ENCODE measurements at places on chromosomes 2 and 18.

DNA sequence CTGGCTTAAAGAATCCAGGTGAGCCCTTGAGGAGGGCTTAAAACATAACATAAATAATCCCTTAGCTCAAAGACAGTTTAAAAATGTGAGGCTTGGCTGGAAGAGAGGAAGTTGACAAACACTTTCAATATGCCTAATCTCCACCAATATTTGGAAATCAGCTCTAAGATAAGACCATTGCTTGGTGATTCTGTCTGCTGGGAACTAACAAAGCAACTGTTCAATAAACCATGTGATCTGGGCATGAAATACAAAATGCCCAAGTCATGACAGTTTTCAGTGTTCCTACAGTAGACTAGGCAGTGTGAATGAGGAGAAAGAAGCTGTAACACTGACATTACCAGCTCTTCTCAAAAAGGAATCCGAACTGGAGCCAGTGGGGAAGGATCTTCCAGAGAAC, 10.7 kb downstream of the MFF start:
- no peak for DNase-seq

DNA sequence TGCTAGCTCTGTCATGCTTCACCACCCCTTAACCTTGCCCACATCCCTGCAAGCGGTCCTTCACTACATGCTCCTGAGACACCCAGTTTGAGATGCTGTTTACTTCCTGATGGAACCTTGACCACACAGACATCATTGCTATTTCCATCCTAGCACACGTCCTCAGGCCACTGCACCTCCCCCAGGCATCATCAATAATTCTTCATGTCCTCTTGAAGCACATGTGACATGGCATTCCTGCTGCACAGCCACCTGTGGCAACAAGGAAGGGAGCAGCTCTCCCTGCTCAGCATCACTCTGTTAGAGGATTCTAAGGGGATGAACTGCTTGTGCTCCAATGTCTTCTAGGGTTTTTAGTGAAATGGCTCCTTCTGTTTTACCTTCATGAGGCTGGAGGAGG, 26.1 kb upstream of the ST3GAL5 start:
- no peak for DNase-seq

DNA sequence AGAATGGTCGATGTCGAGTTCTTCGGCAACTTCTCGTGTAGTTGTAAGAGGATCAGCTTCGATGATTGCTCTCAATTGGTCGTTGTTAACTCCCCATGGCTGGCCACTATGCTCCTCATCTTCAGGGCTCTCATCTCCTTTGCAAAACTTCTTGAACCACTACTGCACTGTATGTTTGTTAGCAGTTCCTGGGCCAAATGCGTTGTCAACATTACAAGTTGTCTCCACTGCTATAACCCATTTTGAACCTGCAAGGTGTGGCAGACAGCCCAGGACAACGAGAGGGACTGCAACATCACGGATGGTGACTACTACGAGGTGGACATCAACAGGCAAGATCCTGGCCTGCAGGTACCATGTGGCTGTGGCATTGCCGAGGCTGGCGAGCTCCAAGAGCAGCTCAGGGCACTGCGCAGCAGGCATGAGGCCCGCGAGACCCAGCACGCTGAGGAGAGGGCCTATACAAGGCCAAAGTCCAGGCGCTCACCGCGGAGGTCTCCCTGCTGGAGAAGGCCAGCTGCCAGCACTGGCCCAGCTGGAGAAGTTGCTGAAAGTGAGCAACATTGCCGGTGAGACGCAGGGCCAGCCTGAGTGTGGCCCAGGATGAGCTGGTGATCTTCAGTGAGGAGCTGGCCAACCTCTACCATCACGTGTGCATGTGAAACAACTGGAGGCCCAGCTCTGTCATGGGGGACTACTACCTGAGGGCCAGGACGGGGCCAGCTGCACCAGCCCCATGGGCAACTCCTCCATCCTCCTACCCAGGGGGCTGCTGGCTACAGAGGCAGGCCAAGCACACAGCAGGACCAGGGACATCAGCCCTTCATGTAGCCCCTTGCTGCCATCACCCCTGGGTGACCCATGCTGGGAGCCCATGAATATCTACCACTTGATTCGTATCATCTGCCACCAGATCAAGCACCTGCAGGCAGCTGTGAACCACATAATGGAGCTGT, 20.2 kb downstream of the CLK1 start:
- DNase-seq: no peak

GRCh38 chr2:221334481-221335218, 237.5 kb downstream of the EPHA4 start:
- no peak for DNase-seq

GRCh38 chr2:147806846-147807245, 38.0 kb upstream of the ACVR2A start:
- no peak for DNase-seq

DNA sequence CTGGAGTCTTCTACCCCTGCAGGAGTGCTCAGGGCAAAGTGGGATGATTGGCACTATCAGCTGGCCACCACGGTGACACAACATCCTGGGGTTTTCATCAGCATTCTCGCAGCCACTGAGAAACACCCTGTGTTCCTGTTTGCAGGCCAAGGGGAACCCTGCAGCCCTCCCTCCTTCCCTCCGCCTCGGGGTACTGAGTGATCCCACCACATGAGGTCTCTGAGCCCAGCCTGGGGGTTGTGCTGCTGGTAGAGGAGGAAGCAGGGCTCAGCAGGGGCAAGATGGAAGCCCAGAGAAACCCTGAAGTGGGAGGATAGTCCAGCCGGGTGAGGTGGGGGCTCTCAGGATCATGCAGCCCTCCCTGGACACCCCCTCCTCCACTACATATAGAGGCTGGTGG, at the start of gene OXER1:
Gene OXER1 (minus strand): TSS at position 40 of the 400 bp plus-strand sequence. CDS start 73 bp downstream, outside the sequence.
- no peak for DNase-seq

DNA sequence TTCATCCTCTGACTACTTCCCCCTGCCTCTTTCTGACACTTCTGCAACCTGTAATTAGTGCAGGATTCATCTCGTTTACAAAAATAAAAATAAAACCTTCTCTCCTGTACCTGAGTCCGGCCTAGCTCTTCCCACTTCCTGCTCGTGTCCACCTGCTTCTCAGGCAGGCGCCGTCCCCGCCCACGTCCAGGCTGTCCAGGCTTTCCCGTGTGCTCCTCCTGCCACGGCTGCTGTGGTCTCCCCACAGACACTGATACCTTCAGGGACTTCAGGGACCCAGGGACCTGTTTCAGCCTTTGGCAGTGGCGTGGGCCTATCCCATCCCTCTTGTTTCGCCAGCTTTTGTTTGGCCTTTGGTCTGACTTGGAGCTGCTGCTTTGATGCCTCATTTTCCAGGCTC, 272.5 kb downstream of the PHLPP1 start:
- DNase-seq: no peak

- no peak for DNase-seq
These were observed 191.2 kb downstream of the IRS1 start for GRCh38 chr2:226608451-226608850.

- no peak for DNase-seq
These were observed 103.5 kb downstream of the CPO start for GRCh38 chr2:207042841-207043240.

DNA sequence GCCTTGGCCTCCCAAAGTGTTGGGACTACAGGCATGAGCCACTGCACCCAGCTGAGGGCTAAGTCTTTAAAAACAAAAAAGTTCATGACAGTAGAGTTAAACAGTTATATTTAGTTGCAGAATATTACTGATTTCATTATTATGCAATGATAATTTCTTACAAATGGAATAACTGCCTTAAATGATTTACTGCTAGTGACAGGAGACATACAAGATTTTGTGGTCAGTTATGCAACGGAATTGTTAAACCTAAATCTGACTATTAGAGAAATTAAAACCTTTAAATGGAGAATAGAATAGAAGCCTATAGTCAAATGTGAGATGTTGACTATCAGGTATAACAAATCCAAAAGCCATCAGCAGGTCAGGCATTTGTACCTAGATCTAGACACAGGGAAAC, 10.3 kb upstream of the DNAJC10 start:
- DNase-seq: no peak

DNA sequence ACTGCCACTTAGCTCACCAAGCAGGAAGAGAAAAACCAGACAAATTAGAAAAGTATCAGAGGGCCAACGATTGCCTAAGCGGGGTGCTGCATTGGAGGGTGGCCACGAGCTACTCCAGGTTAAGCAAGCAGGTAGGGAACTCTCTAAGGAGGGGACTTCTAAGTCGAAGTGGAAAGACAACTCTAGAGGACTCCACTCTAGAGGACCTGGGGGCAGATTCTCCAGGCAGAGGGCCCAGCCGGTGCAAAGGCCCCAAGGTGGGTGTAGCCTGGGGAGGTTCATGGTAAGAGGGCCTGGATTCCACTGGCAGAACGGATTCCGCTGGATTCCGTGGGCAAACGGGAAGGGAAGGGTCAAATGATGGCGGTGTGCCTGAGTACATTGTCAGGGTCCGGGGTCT, 12.7 kb downstream of the FBLN7 start:
- no peak for DNase-seq

- no peak for DNase-seq
These were observed 80.5 kb upstream of the OTOF start for GRCh38 chr2:26558271-26559043.

- peak; percentile 8 for DNase-seq
These were observed 52.8 kb upstream of the PMAIP1 start for GRCh38 chr18:59846814-59847490.

GRCh38 chr2:129347486-129348217, 631.8 kb upstream of the RAB6C start:
- no peak for DNase-seq

DNA sequence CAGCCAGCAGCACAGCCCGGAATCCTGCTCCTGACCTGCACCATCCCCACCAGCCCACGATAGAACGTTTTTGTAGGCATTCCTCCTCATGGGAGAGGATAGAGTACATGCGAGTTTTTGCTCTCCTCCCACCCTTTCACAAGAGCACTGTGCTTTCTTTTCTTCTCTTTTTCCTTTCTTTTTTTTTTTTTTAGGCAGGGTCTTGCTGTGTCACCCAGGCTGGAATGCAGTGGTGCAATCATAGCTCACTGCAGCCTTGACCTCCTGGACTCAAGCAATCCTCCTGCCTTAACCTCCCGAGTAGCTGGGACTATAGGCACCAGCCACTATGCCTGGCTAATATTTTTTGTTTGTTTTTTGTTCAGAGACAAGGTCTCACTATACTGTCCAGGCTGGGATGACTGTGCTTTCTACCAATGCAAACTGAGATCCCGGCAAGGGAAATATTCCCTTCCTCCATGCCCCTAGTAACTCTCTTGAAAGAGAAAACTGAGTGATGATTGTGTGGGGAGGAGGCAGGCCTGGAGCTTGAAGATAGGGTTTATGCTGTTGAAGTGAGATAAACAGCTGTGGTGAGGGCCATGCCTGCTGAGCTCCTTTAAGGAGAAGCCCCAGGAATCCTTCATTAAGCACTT, 82.6 kb upstream of the TXNDC2 start:
- no peak for DNase-seq

DNA sequence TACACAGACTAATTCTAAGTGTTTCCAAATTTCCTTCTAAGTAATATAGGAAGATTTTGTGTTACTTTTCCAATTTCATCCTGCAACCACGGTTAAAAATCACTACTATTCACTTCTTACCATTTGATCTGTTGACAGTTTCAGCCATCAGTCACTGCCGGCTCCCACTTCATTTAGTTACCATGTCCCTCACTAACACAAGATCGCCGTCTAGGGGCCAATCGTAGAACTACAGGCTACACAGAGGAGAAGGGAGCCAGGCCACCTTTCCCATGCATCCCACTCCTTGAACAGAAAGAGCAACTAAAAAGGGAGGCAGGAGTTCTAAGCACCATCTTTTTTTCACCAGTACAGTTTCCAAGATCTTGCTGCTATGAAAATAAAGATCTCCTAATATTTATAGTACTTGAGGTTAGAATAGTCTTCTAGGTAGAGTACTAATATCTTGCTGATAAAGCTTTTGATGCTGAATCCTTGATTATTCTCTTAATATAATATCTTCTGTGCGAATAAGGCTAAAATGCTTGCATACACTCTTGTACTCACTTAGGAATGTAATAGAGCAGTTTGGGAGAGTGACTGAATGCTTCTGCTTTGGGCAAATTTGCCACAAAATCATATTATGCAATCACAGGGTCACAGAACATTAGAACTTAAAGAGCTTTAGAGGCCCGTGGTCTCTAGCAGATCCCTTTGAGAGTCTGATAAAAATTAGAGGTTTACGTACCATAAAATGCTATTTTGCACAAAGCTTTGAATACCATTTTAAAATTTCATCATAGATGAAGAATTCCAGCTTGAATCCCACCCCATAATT, 39.5 kb upstream of the CYP1B1 start:
- DNase-seq: peak; percentile 38

GRCh38 chr2:186852508-186852907, 3.5 kb upstream of the ZSWIM2 start:
- DNase-seq: no peak

DNA sequence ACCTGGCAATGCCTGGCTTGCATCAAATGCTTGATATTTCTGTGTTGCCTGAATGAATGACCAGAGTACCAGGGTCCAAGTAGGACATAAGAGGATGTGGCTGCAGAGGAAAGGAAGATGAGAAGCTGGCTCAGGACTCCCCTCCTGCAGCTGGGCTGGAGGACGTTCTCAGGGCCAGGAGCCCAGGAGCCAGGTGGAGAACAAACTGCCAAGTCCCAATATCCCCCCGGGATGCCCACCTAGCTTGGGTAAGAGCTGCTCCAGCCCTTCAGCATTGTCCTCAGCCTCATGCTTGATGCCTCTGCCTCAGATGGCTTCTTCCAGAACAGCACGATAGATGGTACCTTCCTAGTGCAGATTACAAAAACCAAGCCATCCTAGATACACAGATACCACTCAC, 8.6 kb upstream of the ATP6V1B1 start:
- DNase-seq: no peak

DNA sequence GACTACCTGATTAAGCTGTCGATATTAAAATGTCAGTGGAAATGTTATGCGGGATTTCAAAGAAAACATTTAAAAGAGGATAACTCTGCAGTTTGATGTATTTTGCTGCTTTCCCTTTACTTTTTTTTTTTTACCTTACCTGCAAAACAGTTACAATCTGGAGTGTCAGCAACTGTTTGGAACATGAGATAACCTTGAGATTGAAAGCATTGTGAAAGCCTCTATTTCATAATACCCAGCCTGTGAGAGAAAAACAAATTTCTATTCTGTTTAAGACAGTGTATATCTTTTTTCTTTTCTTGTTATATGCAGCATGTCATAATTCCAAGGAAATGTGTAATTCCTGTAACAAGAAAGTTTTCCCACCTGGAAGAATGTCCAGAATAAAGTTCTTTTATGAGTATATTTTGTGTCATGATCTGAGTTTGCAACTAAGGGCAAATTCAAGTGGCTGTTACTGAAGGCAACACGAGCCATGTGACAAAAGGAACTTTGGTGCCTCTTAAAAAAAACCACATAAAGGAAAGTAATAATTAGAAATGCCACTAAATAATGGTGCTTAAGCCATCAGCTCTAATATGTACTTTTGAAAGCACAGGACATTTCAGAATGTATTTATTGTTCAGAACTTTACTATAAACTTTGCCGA, 297.0 kb upstream of the DSEL start:
- no peak for DNase-seq

GRCh38 chr2:16653799-16654198, 11.8 kb downstream of the CYRIA start:
- no peak for DNase-seq

- no peak for DNase-seq
These were observed 310.3 kb upstream of the HS6ST1 start for GRCh38 chr2:128628996-128629395.

GRCh38 chr2:106038601-106039375, 155.3 kb downstream of the UXS1 start:
- no peak for DNase-seq
